ENCODE measurements at places on chromosomes 4 and X.

DNA sequence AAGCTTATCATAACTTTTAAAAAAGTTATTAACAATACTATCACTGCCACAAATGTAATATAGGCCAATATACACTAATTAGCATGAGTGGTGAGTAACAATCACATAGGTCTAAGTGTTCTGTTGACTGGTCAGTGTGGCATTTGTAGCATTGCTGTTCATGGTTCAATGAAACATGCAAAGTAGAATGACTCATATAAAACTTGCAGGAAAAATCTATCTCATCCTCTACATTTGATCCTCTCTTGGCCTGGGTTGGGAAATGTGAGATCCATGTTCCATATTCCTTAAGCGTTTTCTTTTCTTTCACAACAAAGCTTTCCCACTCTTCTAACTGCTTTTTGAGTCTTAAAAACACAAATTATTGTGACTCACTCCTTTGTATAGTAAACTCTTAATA is 1418.7 kb downstream of the FSTL5 start:
- no peak for DNase-seq

DNA sequence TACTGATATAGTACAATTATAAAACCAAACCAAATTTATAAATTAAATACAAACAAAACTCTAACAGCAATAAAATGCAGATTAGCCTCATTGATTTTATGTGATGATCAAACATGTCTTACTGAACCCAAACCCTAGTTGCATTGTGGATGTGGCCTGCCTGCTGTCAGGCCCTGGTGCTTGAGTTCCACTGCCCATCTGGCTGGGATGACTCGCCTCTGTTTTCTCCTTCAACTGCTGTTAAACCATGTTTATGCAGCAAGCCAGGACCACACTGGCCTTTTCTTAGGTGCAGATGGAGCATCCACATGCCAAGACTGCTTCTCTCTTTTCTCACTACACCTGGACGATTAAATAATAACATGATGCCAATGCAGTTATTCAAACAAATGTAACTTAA is 22.6 kb downstream of the NAP1L5 start:
- DNase-seq = no peak

GRCh38 chr4:59387759-59388758 is 1812.1 kb upstream of the ADGRL3 start:
- no peak for DNase-seq

DNA sequence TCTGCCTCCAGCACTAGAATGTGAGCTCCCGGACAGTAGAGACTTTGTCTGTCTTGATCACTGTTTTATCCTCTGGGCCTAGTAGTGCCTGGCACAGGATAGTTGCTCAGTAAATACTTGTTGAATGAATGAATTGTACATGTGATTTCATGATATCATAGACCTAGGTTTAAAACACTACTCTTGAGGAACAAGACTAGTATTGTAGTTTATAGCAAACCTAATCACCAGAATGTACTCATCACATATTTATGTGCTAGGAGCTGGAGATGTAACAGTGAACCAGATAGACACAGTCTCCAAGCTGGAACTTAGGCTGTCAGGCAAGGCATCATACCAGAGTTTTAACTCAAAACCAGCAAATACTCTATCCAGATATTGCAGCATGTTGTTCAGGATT is 23.5 kb downstream of the GAB3 start:
- no peak for DNase-seq

DNA sequence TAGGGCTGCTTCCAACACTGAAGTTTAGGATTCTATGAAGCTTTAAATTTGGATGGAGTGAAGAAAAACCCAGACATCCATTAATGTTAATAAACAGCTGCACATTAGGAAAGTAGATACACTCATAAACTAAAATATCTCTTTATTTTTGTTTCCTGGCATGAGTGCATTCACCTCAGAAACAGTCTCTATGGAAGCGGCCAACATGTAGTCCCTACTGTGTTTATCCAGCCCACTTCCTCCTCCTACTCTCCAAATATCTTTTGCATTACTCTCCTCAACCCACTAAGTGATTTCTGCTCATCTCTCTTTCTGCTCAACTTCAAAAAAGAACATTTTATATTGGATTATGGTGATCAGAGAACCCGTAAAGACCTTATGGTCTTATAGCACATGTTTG is 180.3 kb upstream of the MXRA5 start:
- no peak for DNase-seq

GRCh38 chr4:121380776-121381462 is at the start of gene QRFPR:
TSS of gene QRFPR (minus strand) at chr4:121381018. CDS start at chr4:121380647, 371 bp downstream.
- DNase-seq = no peak

DNA sequence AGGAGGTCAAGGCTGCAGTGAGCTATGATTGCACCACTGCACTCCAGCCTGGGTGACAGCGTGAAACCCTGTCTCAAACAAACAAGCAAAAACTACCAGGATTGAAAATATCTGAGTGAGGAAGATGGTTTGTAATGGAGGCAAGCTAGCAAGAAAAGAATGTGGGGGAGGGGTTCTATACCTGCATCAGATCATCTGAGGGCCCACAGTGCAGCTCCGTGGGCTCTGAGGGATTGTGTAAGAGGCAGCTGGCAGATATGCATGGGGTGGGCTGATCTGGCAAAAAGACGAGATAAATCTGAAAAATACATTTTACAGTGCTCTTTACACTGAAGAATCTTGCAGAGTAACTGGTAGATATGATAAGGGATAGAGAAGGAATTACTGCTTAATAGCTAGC is 28.9 kb upstream of the CHRNA9 start:
- DNase-seq = no peak

- peak; percentile 73 for DNase-seq
Measured at GRCh38 chr4:2936773-2937145, 26.4 kb downstream of the NOP14 start.

DNA sequence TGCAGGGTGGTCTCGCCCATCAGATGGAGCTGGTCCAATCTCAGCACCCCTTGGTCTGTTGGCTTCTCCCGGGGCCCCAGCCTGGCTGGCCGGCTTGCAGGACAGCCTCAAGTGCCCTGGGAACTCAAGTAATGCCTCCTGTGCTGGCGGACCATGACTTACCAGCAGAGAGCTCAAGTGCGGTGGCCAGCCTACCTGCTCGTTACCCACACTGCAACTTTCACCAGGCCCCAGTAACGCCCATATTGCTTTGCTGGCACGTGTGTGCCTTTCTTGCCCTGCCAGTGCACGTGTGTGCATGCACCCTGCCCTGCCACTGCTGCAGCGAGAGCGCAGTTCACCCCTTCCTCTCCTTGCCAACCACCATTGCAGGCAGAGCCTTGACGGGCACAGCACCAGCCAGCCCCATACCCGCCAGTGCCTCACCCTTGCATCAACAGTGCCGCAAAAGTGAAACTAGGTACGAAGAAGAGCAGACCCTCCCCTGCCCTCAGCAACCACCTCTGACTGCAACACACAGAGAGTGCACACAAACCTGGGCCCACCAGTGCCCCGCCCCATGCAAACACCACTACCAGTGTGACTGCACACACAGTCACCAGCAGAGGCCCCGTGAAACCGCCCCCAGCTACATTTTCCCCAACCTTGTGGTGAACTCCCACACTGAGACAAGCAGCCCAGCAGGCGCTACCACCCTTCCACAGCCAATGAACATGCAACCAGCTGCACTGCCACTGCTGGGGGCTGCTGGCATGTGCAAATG is 88.9 kb upstream of the POU3F4 start:
- DNase-seq = no peak

DNA sequence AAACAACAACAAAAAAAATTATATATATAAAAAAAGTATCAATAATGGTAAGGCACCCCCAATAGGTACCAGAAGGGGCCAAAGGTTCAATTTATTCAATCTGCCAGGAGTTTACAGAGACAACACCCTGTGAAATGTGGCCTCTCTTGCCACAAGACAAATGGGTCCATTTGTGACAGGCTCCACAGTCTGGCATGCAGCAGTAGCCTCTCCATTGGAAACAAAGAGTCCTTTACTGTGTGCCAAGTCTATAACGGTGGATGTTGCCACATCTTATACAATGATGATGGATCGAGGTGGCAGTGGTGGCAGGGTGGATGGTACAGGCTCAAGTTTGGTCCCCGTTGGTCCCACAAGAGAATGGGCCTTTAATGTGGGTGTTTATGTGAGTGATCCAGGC is 70.1 kb upstream of the SH3RF1 start:
- DNase-seq = no peak

DNA sequence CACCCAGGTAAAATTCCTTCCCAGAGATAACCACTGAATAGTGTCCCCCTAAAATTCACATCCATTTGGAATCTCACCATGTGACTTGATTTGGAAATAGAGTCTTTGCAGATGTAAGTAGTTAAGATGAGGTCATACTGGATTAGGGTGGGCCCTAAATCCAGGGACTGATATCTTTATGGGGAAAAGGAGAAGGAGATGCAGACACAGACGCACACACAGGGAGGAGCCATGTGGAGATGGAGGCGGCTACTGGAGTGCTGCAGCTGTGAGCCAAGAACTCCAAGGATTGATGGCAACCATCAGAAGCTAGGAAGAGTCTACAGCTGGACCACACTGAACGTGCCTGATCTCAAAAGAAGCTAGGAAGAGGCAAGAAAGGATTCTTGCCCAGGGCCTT is 96.6 kb upstream of the SRD5A3 start:
- DNase-seq = no peak

DNA sequence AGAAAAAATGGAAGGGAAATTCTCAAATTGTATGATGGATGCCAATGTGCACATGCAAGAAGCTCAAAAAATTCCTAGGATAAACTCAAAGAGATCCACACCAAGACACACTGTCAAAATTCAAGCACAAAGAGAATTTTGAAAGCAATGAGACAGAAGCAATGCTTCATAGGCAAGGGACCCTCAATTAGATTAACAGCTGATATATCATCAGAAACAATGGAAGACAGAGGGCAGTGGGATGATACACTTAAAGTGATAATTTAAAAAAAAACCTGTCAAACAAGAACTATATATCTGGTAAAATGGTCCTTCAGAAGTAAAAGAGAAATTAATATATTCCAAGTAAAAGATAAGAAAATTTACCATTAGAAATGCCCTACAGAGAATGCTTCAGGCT is 306.3 kb upstream of the PCDH7 start:
- no peak for DNase-seq

DNA sequence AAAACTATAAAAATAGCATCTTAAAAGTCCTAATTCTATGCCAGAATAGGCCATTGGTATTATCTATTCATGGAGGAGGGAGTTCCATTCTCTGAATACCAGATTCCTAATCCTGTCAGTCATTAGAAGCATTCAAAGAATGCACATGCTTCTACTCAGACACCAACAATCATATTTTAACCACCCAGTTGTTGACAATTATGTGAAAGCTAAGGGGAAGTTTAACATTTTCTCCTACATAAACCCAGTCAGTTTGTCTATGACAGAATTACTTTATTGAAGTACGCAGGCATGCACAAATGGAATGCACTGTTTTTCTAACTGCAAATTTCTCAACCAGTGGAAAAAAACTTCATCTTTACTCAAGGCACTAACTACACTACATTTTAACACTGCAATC is 69.6 kb upstream of the MTNR1A start:
- no peak for DNase-seq

DNA sequence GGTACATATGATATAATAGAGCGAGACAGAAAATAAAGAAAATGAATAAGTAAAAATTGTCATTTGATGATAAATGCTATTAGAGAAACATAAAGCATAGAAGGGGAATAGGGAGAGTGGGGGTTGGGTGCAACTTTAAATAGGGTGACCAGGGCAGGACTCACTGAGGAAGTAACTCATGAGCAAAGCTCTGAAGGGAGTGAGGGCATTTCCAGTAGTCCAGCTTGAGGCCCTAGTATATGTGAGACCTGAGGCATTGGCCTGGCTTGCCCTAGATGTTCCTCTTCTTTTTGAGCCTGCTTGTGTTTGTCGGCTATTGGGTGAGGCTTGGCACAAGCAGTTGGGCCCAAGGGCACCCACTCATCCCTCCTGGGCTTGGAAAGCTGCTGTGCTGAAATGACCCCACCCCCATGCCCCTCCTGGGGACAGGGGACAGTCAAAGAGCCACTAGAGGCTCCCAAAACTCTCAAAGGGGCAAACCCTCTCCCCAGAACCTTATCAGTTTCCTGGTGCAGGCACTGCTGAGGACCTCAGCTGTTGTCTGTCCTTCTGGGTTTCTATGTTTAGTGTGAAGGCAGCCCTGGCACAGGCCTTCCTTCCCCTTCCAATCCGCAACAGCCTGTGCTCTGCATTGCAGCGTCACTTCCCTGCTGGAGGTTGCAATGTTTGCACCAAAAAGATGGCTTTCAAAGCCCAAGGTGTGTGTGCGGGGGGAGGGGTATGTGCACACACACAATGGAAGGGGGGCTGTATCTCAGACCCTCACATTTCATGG is 40.1 kb downstream of the APLN start:
- DNase-seq = no peak

- DNase-seq = no peak
Measured at GRCh38 chr4:38612646-38613414, 51.2 kb upstream of the KLF3 start.

- no peak for DNase-seq
Measured at GRCh38 chr4:94961420-94961819, 203.7 kb downstream of the BMPR1B start.

GRCh38 chrX:716136-716535 is 85.5 kb downstream of the SHOX start:
- no peak for DNase-seq

DNA sequence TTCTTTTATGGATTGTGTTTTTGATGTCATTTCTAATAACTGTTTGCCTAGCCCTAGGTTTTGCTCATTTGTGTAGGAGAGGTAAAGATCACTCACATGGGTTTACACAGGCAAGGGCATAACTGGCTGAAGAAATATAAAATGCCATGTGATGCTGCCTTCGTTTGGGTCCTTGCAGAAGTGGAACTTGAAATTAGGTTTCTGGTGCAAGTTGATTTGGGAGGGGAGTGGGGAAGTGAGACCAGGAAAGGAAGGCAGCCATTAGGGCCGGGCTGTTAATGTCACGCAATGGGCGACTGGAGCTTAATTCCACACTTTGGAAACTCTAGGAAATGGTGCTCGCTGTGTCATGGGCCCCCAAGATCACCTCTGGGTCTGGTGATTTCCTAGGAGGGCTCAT is 14.5 kb downstream of the CLCN4 start:
- DNase-seq = no peak

DNA sequence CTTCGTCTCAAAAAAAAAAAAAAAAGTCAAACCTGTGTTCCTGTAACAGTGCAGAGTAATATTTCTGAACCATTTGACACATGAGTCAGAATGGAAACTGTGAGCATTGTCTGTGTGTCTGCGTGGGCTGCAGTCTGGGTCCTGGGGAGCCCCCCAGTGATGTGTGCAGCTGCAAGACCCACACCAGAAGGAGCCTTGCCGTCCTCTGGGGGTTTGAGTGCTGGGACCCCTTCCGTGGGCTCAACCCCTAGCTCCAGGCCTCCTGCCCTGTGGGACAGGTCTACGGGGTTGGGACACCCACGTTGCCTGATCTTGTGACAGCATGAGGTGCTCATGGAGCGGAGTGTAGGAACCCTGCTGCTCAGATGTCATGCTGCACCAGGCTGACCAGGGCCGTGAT is 43.7 kb downstream of the DDX3X start:
- DNase-seq = peak; percentile 25

DNA sequence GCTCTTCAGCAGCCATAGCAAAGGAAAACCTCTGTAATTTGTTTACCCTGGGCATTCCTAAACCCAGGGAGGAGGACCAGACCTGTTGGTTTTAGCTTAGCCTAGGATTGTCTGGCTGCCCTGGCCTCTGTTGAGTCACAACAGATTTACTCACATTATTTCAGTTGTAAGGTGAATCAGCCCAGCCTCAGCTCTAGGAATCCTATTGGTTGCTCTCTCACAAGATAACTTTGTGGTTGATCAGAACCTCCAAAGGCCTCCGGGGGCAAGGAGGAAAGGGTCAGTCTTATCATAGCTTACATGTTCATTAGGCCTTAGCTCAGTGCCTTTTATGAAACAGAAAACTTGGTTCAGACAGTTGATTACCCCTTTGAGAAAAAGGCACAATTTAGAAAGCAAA is 41.0 kb downstream of the PDK3 start:
- DNase-seq = peak; percentile 10
